ENCODE measurements at places on chromosomes 3 and 15.

DNA sequence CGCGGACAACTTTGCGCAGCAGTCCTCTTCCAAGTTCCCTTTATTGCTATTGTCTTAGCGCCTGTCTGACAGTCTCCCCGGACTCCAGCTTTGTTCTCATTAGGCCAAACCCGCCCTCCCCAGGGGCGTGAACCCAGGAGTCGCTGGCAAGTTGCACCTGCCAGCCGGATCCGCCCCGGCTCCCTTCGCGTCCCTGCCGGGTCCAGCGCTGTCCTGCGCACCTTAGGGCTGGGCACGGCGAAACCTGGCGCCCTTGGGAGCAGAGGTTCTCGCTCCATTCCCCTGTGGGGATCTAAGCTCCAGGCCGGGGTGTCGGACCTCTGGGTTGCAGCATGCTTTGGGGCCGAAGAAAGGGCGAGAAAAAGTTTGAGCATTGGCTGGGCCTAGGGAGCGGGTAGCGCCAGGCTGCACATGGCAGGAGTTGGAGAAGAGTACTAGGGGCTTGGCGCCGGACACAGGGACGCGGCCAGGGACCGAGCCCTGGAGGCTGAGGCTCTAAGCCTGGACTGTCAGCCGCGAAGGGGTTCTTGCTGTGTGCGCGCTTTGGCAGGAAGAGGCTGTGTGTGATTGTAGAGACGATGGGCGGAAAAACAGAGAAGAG is 335.1 kb upstream of the THRB start:
- DNase-seq = no peak

GRCh38 chr3:18349197-18349798 is 75.8 kb downstream of the SATB1 start:
- DNase-seq = no peak

- peak; percentile 30 for DNase-seq
Measured at GRCh38 chr15:39925112-39925842, 5.2 kb upstream of the GPR176 start.

DNA sequence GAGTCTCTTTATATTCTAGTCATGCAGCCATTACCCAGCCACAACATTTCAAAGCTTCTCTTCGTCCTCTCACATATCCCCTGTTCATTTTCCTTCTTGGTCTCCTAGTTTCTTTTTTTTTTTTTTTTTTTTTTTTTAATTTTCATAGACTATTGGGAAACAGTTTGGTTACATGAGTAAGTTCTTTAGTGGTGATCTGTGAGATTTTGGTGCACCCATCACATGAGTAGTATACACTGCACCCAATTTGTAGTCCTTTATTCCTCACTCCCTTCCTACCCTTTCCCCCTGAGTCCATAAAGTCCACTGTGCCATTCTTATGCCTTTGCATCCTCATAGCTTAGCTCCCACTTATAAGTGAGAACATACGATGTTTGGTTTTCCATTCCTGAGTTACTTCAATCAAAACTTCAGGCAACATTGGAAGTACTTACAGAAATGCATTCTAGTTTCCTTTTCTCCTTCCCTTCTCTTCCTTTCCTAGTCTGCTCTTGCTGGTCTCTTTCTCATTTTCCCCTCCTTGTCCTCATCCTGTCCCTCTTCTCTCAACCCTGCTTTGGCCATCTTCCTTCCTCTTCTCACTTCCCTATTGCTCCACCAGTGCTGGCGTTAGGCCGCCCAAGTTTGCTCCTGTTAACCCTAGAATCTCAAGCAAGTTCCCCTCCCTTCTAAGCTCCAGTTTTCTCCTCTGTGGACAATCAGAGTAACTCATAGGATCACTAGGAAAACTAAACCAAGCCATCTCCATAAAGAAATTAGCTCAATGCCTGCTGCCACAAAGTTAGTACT is 4.8 kb downstream of the ATP8B4 start:
- no peak for DNase-seq

- no peak for DNase-seq
Measured at GRCh38 chr15:39269352-39269751, 311.5 kb upstream of the THBS1 start.

DNA sequence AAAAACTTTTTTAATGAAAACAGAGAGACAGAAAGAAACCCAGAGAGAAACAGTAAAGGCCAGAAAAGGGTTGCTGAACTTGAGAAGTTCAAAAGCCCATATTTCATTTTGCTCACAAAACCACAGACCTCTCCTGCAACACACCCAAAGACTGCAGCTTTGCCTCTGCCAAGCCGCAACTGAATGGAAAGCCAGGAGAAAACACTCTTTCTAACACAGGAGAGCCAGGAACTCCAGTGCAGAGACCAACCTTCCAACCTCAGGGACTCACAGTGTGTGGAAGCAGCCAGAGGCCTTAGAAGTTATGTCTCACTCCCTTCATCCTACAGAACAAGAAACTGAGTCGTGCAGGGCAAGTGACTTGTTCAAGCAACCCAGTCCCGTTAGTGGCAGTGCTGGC is 163.1 kb upstream of the HES1 start:
- no peak for DNase-seq

- no peak for DNase-seq
Measured at GRCh38 chr3:18837137-18837755, 311.1 kb upstream of the KCNH8 start.

GRCh38 chr15:92681141-92681631 is 25.6 kb upstream of the FAM174B start:
- no peak for DNase-seq

- no peak for DNase-seq
Measured at GRCh38 chr3:177419904-177420601, 222.8 kb upstream of the TBL1XR1 start.

GRCh38 chr15:90015749-90016148 is 14.6 kb downstream of the ZNF710 start:
- DNase-seq = peak; percentile 78

- DNase-seq = no peak
Measured at GRCh38 chr3:52524752-52525679, 8.6 kb downstream of the NT5DC2 start.

DNA sequence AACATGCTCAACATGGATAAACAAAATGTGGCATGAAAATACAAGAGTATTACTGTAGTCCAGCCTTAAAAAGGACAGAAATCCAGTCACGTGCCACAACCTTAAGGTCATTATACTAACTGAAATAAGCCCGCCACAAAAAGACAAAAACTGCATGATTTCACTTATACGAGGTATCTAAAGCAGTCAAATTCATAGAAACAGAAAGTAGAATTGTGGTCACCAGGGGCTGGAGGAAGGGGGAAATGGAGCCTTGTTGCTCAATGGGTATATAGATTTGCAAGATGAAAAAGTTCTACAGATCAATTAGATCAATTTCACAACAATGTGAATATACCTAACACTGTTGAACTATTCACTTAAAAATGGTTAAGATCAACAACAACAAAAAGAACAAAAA is 7.4 kb downstream of the GLB1 start:
- DNase-seq = no peak

- DNase-seq = no peak
Measured at GRCh38 chr15:82538961-82539690, 1.1 kb downstream of the RPS17 start.

DNA sequence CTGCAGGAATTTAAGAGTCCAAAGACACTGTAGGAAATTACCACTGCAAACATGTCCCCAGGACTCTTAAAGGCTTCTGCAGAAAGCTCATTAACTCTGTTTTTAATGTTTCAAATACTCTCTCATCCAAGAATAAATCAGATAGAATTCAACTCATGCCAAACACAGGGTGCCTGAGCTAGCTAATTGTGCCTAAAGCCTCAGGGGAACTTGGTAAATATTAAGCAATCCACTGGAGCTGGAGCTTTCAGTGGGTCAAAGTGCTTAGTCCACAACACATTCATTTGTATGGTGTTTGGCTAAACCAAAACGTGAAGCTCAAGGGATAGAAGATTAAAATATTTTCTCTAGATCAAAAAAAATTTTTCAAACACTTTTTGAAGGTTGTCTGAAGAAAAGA is 131.4 kb downstream of the THRB start:
- DNase-seq = no peak

- peak; percentile 49 for DNase-seq
Measured at GRCh38 chr3:10557781-10558373, 52.5 kb upstream of the ATP2B2 start.

- no peak for DNase-seq
Measured at GRCh38 chr15:57769266-57769665, 62.8 kb downstream of the POLR2M start.

DNA sequence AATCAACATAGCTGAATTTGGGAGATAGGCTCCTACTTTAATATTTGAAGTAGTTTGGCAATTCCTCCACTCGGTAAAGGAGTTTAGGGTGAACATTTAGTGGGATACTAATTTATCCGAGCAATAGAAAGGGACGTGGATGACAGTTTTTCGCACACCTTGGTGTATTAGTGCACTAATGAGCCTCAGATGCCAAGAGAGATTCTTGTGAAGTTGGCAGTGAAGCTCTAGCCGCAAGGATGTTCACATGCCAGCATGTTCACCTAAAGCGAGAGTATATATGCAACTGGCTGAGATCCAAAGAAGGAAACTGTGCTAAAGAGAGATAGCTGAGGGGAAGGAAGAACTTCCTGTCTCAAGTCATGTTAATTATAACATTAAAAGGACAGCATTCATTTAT is 58.5 kb downstream of the TGFBR2 start:
- no peak for DNase-seq

DNA sequence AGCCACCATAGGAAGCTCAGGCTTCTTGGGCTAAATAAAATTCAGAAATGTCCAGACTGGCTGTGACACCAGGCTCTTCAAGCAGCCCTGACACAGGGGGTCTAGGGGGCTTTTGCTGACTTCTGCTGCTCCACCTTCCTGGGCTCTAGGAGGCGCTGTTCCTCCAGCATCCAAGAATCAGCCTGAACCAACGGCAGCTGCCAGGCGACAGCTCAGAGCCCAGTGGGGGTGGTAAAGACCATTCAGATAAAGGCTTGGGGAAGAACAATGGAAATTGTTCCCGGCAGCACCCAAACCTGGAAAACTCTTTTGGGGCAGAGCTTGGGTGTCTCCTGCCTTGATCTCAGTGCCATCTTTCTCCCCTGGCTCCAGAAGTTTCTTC is 21.6 kb upstream of the PSTPIP1 start:
- DNase-seq = no peak

GRCh38 chr3:183312433-183312832 is 59.4 kb downstream of the B3GNT5 start:
- DNase-seq = no peak

DNA sequence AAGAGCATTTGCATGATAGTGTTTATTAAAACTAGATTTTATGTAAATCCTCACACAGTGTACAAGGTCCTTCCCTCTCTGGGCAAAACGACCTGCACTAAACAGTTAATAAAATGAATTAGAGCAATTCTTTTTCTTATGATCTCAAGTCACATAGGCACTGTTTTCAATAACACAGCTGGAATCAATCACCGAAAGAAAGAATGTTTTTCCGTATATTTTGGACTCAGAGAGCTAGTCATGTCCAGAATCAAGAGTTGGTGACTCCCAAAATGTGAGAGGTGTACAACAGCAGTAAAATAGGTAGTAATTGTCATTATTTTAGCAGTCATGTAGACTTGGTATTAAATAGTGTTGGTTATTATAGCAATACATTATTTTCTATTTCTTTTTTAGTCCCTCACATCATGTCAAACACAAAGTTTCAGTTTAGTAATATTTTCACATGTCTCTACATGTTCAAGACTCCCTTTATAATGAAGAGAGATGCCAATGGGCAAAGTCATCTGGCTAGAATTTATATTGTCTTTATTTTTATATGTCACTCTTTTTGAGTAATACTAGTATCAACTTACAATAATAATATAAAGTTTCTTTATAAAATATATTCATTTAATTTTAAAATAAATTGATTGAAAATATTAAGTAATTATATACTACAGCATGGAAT is 448.6 kb upstream of the CDIN1 start:
- peak; percentile 21 for DNase-seq

GRCh38 chr3:53473422-53473821 is 21.0 kb upstream of the CACNA1D start:
- DNase-seq = no peak

GRCh38 chr3:120649830-120650233 is 32.2 kb downstream of the HGD start:
- no peak for DNase-seq

DNA sequence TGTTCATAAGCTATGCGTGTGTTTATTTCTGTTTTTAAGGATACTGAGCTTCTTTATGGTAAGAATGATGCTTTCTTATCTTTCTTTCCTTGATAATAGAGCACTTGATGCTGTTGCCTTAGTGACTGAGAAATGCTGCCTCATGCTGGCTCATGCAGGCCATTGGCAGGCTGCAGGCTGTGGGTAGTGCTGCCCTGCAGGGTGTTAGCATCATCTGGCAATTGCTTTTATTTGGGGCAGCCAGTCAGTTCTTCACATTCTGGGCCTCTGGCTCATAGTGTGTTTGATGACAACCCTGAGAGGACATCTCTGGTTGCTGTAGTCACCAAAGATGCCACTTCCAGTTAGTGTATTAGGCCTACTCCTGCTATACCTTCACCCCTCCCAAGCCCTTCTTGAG is 66.2 kb upstream of the ONECUT1 start:
- no peak for DNase-seq

- DNase-seq = no peak
Measured at GRCh38 chr3:65597226-65597951, 441.3 kb downstream of the MAGI1 start.

All from RWPE1 (cell line).